ENCODE measurements at places on chromosomes 7 and 10.

DNA sequence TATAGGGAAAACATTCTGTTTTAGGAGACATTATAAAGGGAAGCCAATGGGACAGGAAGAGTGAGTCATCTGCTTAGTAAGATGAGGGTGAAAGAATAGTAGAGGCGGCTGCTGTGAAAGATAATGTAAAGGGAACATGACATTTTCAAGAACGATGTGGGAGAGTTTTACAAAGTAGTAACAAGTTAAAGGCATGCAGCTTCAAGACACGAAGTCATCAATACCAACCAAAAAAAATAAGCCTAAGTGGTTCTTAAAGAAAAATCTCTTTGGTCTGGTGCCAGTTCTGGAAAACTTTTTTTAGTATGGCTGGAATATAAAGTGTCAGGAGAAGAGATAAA lies 6.1 kb downstream of the GSTO1 start:
- no peak for DNase-seq

DNA sequence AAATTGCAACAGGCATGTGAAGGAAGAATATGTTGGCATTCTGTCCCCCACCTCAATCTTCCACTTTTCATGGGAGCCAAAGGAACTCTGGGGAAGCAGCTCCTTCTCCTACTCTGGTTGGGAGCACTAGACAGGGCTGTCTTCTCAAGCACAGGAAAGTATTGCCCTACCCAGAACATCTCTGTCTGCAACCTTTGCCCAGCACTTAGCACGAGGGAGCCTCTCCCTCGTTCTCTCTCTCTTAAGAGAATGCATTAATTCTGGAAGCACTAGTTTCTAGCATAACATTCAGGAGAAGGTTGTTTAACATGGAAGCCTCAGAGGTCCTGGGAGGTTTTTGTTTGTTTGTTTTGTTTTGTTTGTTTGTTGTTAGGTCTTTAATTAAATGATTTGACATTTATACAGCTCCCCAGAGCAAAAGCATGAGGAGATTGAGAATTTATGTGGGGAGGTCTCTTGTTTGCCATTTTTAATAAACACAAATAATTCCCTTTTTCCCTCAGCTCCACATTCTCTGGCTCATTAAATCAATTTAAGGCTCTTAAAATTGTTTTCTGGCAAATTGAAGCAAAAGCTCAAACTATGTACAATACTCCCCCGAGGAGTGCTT lies 240.6 kb downstream of the TRIL start:
- no peak for DNase-seq

- DNase-seq, result no peak
Observed at GRCh38 chr7:5396542-5396941, 27.1 kb downstream of the TNRC18 start.

GRCh38 chr7:11951909-11952308 lies 119.9 kb upstream of the THSD7A start:
- DNase-seq, result no peak

- no peak for DNase-seq
Observed at GRCh38 chr10:106226828-106227227, 937.7 kb downstream of the SORCS1 start.

DNA sequence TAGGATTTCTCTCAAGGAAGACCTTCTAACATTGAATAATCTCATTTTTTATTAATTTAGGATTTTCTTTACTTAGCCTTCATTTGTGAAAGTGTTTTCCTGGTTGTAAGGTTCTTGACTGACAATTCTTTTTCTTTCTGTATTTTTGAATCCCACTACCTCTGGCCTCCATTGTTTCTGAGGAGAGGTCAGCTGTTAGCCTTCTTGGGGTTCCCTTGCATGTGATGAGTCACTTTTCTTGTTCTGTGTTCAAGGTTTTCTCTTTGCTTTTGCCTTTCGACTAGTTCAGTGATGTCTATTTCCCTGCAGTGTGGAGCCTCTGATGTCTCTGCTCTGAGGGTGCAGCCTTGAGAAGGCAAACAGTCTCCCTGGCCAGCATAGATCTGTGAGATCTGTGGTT lies 304.1 kb upstream of the ZNF32 start:
- DNase-seq, result no peak

GRCh38 chr7:142864980-142865747 lies 10.3 kb downstream of the EPHB6 start:
- no peak for DNase-seq

DNA sequence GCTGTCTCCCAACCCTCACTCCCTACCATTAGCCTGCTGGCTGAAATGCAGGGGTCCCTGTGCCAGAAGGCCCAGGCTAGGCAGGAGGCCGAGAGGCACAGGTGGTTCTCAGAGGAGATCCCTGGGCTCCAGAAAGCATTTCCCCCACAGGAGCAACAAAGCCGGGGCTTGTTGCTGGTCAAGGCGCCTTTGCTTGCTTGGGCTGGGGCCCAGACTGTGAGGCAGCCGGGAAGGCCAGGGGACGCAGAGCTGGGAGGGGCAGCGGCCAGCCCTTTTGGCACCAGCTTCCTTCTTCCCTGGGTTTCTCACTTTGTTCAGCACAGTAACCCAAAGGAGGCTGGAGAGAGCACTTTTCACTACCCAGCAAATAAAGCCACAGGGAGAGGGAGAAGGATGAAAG lies 48.6 kb downstream of the FBXW4 start:
- DNase-seq, result no peak

GRCh38 chr7:52668435-52668834 lies 367.0 kb upstream of the POM121L12 start:
- no peak for DNase-seq

DNA sequence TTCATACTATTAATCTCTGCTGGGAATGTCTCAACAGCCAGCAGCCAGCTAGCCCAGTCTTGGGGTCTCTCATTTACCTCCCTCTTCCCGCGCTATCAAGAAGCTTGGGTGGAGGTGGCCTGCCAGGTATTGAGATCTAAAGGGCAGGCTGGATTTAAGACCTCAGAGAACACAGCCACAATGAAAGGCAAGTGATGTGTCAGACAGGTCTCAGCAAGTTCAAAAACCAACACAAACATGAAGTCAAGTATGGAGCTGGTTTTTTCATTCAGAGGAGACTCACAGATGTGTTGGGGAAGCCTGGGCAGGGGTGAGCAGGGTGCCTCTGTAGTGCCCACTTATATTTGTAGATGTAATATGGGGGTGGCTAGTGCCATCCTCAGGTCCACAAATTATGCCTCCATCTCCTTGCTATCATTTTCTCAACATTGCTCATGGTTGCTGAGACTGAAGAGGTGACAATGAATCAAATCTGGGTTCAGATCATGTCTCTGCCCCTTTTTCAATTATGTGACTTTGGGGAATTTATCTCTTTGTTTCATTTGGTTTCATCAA lies 27.7 kb upstream of the CROT start:
- no peak for DNase-seq

DNA sequence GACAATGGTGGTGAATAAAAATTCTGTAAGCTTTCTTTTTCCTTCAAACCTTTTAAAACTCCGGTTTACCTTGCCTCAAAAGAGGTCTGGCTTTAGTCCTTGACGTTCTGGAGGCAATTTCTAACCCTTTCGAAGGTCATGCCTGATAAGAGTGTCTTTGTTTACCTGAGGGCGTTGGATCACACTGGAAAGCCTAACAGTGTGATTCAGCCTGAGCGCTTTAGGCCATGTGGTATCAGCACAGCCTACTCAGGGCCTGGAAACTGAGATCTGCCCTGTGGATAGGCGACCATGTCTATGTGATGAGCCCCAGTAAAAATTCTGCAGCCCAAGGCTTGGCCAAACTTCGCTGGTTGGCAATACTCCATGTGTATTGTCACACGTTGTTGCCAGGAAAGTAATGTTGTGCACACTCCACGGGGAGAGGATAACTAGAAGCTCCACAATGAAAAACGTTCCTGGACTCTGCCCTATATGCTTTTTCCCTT lies 10.7 kb downstream of the CCDC6 start:
- no peak for DNase-seq

- DNase-seq, result no peak
Observed at GRCh38 chr7:43195256-43195655, 82.8 kb downstream of the HECW1 start.

DNA sequence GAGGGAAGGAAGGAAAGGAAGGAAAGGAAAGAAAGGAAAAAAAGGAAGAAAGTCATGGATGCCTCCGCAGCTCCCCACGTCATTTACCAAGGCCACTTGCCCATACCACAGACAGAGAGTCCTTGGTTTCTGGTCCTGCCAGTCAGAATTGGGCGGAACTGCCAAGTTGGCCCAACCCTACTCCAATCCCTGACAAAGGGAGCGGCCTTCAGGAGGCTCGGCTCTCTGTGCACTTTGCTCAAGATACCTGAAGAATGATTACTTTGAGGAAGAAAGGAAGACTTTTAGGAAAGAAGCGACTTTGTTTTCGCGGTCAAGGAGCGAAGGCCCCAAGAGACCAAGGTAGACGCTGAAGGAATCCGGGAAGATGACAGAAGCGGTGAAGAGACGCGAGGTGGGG lies 49.1 kb upstream of the FXYD4 start:
- DNase-seq, result no peak

DNA sequence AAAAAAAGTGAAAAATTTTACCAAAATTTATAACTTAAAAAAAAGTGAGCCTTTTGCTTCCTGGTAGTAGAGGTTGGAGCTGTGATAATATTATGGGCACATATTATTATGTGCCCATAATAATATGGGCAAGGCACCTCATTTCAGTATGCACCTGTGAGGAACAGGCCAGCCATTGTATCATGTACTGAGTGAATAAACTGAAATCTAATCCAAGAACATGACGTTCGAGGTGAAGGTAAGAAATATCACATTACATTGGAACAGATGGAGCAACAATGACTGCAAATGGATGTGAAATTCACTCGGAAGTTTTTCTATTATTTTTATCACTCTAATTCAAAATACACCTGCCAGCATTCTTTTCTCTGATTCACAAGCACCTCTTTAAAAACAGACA lies 216.0 kb downstream of the KLF6 start:
- DNase-seq, result no peak

- no peak for DNase-seq
Observed at GRCh38 chr10:31071232-31072005, 39.8 kb upstream of the ZNF438 start.

DNA sequence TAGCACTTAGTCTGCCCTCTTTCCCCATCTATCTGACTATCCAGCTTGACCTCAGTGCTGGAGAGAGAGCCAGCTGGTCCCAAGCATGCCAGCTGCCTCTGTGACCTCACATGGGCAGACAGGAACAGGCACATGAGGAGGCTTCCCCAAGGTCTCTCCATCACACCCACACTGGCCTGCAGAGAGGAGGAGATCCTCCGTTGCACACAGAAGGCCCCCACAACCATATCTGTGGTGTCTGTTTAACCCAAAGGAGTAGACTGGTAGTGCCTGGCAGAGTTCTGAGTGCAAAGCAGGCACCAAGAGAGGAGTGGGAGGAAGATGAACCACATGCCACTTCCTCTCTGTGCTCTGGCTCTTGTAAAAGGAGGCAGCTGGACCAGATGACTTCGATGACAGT lies 4.8 kb upstream of the ANK3 start:
- no peak for DNase-seq

DNA sequence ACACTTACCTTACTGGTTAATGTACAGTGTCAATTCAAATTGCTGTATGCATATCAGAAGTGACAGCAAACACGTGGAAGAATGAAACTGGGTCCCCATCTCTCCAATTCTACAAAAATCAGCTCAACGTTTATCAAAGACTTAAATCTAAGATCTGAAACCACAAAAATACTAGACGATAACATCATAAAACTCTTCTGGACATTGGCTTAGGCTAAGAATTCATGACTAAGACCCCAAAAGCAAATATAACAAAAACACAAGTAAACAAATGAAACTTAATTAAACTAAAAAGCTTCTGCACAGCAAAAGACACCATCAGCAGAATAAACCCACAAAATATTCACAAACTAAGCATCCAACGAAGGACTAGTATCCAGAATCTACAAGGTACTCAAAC lies 35.9 kb upstream of the PFKP start:
- DNase-seq, result no peak

- DNase-seq, result peak; percentile 60
Observed at GRCh38 chr7:41629711-41630111, 73.2 kb downstream of the INHBA start.

GRCh38 chr10:78529262-78529661 lies 495.6 kb downstream of the RPS24 start:
- DNase-seq, result no peak

DNA sequence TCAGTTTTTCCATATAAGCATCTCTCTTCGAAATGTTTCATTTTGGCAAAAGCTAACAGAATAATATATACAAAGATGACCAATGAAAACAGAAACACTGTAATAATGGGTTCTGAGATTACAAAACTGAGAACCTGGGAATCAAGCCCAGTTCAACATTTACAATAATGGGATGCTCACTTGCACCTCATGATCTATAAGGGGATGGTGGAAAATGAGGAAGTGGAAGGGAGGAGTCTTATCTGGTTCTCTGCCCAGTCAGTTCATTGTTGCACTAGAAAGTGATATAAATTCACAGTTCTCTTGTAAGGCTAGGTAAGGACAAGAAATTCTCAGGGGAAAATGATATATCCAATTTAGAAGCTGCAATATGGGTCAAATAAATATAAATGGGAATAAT lies 31.7 kb upstream of the RHOBTB1 start:
- DNase-seq, result no peak

DNA sequence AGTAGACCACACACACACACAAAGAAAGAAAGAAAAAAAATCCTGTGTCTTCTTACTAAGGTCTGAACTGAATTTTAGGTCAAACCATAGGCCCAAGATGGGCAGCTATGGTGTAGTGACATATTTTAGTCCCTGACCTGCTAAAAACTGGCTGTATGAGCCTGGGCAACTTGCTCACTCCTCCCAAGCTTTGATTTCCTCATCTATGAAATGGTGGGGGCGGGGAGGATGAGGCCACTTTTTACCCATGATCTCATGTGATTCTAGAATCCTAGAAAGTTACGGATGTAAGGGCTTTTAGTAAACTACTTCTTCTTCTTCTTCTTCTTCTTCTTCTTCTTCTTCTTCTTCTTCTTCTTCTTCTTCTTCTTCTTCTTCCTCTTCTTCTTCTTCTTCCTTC lies 6.1 kb upstream of the CCL24 start:
- no peak for DNase-seq

- DNase-seq, result no peak
Observed at GRCh38 chr10:26780106-26780792, 80.5 kb downstream of the ABI1 start.

GRCh38 chr7:156515911-156516790 lies 124.4 kb upstream of the RNF32 start:
- no peak for DNase-seq

DNA sequence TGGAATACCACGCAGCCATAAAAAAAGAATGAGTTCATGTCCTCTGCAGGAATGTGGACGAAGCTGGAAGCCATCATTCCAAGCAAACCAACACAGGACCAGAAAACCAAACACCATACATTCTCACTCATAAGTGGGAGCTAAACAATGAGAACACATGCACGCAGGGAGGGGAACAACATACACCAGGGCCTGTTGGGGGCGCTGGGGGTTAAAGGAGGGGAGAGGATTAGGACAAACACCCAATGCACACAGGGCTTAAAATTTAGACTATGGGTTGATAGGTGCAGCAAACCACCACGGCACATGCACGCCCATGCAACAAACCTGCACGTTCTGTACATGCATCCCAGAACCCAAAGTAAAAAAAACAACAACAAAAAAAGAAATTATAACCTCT lies 23.3 kb downstream of the RNF133 start:
- no peak for DNase-seq

GRCh38 chr7:49023345-49024328 lies 99.3 kb downstream of the CDC14C start:
- no peak for DNase-seq

- no peak for DNase-seq
Observed at GRCh38 chr10:109875151-109875568, 48.2 kb downstream of the XPNPEP1 start.

- DNase-seq, result no peak
Observed at GRCh38 chr7:137209151-137209817, 134.2 kb downstream of the PTN start.
